ENCODE measurements at places on chromosomes 16 and 17.

- no peak for DNase-seq
Observed at GRCh38 chr16:75789237-75789636, 62.9 kb upstream of the CPHXL start.

DNA sequence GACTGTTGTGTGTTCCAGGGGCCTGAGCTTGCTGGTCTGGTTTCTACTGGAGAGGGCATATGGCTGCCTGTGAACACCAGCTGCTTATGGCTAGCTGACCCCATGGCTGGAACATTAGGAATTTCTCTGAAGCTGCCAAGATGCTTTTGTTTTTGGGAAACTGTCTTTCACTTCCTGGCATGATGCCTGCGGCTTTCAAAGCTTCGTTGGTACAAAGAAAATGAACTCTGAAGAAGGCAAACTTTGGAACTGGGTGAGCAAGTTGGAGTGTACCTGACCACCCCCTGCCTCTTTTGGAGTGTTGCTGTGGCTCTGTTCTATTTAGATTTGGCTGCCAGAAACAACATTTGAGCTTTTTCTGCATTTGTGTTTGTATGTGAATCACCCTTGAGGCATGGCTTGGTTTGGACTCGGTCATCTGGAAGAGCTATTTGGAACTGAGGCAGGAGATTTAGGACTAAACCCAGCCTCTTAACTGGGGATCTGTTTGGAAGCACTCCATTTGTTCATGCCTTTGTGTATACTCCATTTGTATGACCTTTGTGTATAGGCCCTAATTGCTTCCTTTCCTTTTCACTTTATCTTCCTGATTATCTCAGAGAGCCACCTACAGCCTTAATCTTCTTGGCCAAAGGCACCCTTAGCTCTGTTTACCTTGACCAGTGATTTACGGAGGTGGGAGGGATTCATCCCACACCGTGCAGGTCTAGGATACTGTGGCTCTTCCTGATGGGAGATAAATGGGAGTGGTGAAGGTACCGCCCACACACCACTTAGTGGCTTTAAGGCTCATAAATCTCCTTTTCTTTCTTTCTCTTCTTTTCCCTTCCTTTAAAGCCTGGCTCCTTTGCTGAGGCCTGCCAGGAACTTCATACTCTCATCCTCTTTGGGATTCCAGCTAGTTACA, 7.3 kb upstream of the CPHXL start:
- no peak for DNase-seq

- DNase-seq = no peak
Observed at GRCh38 chr17:77495575-77495974, 354.8 kb downstream of the SEC14L1 start.

DNA sequence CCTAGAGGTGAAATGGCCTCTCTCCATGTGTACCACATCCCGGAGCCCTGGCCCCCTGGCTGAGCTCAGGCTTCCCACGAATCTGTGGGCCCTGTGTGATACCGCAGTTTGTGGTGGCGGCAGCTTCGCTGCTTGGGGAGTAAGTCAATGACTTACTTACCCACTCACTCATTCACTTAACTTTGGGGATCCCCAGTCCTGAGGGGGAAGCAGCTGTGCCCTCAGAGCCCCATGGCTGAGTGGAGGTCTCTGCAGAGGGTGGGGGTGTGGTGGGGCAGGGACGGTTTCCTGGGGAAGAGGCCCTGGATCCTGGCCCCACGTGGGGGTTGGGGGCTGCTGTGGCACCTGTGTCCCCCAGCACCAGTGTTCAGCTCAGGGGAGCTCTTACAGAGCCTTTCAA, 13.2 kb downstream of the KCNJ12 start:
- DNase-seq = no peak

DNA sequence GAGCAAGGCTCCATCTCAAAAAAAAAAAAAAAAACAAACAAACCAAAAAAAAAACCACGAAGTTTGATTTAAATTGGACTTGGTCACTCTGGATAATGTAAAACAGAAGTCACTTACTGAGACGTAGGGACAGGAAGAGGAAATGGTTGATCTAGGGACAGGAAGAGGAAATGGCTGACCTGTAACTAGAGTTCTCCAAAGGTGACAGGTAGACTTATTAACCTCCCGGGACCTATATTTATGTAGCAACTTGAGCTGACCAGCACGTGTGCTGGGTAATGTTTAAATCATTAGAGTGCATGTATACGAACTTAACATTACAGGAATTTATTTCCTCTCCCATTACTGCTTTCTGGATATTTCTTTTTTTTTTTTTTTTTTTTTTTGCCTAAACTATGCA, 81.5 kb upstream of the DHX40 start:
- DNase-seq = no peak

DNA sequence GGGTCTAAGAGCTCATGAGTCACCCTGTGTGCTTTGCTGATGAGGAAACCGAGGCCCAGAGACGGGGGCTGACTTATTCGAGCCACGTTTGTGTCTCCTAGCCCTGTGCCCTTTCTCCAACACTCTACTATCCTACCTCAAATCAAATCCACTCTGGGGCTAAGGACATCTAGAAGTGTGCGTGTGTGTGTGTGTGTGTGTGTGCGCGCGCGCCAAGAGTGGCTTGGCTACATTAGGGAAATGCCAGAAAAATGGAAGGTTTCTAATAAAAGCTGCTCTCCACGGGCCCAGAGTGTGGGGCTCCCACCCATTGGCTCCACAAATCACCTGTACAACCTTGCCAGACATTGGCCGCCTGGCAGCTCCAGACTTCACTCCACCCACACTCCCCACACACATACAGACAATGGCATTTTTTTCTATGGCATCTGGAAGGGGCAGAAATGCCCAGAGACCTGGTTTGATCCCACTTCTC, 30.3 kb upstream of the PHOSPHO1 start:
- DNase-seq = no peak

DNA sequence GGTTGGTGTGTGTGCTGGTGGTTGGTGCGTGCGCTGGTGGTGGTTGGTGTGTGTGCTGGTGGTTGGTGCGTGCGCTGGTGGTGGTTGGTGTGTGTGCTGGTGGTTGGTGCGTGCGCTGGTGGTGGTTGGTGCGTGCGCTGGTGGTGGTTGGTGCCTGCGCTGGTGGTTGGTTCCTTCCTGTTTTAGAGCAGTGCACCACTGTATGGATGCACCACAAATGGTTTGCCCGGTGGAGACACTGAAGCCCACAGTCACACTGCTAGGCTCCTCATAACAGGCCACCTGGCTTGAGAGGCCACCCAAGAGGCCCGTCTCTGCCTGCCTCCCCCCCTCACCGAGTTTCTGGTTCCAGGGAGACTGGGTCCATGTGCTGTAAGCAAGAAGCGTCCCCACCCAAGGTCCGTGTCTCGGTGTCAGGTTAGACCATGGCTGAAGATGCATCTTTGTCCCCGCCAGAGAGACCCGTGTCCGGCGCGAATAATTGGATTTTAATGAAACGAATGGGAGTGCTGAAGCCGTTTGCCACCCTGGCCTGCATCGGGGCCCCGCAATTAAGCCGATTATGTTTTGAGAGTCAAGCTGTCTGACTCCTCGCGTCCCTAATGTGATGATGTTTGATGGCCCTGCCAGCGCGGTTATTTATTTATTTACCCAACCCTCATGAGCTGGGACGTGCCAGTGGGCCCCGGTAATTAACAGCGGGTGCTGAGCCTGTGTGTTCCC, 161.3 kb upstream of the GSE1 start:
- DNase-seq = no peak

DNA sequence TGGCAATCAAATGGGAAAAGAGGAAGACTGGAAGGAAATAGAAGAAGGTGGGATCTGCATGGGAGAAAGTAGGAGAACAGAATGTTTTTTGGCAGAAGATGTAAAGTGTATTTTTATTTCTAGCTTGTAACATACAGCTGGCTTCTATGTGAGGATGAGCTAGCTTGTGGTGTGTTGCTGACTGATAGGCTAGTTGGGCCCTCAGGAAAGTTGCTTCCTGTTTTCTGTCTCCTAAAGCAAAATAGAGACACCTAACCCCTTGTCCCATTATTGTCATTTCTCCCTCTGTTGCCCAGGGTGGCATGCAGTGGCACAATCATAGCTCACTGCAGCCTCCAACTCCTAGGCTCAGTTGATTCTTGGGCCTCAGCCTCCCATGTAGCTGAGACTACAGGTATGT, 15.9 kb downstream of the TNRC6A start:
- DNase-seq = no peak

GRCh38 chr16:12574721-12575120, 229.0 kb downstream of the CPPED1 start:
- DNase-seq = no peak

- DNase-seq = no peak
Observed at GRCh38 chr17:56018211-56018610, 135.1 kb upstream of the ANKFN1 start.

GRCh38 chr16:67407176-67407787, 9.0 kb downstream of the ZDHHC1 start:
- DNase-seq = no peak

DNA sequence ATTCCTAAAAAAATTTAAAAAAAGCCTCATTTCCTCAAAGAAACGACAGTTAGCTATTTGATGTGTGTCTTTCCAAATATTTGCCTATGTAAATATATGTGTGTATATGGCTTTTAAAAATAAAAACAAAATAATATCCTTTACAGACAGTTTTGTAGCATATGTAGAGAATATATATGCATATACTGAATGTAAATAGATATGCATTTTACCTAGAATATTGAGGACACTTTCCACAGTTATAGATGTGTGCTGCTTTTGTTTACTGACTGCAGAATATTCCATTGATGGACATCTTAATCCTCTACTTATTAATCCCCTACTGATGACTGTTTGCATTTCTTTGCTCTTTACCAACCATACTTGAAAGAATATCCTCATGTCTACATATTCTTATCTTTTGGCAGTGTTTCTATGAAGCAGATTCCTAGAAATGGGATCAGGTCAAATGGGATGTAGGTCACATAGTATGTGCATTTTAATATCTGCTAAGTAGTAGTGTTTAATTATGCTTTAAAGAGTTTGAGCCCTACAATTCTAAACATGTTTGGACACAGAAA, 3.3 kb downstream of the CCL3L1 start:
- DNase-seq = no peak

GRCh38 chr17:6523330-6523729, 33.0 kb downstream of the PITPNM3 start:
- DNase-seq = no peak

DNA sequence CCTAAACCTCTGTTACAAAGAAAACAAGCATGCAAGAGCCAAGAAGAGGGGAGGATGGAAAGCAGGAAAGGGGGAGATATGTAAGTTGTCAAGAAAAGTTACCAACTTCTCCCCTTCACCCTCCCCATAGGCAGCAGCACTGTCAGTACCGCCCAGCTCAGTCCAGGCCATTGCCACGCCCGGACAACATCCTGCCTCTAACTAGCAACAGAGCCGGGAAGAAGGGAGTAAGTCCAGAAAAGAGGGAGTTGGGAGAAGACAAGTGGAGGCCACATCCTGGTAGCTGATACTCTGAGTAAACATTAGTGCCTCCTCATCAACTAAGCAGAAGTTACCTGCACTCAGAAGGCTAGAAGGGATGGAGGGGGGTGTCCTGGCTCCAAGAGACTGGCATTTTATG, 113.6 kb downstream of the SMG6 start:
- no peak for DNase-seq

- no peak for DNase-seq
Observed at GRCh38 chr17:49889500-49889899, 41.6 kb upstream of the TAC4 start.

DNA sequence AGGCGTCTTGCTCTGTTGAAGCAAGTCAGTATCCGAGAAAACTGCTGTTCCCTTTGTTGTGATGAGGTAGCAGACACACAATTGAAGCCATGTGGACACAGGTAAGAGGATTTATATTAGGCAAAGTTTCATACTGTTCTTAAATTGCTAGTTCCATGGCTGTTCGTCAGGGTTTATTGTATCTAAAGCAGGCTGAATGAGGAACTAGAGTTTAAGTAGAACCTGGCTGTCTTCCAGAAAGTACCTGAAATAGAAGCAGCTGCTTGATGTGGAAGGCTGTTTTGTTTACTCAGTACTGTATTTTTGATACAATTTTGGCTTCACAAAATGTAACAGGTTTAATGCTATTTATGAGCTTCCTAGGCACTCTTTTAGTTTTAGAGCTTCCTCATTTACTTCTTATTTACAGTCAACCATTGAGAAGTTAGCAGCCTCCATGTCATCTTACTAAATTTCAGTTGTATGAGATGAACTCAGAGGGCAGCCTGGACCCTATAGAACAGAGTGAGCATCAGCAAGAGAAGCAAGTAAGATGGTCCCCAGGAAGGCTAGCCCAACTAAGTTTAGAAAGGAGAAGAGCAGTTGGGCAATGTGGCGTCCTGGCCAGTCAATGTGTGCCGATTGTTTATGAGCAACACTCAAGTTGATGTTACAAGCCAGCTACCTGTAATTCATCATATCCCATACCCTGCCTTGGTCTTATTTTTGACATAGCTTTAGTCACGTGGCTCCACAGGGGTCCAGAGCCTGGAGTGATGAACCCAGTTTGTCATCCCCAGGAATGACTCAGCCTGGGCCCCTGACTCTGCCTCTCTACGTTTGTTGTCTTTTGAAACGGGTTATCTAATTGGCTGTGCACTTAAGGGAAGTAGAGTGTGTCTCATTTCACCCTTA, 9.7 kb upstream of the ARL2BP start:
- DNase-seq = no peak

- DNase-seq = no peak
Observed at GRCh38 chr17:29640981-29641642, 18.4 kb upstream of the CORO6 start.

GRCh38 chr17:77145612-77146245, 5.0 kb downstream of the SEC14L1 start:
- no peak for DNase-seq

- peak; percentile 55 for DNase-seq
Observed at GRCh38 chr17:51487947-51488346, 227.6 kb downstream of the UTP18 start.

DNA sequence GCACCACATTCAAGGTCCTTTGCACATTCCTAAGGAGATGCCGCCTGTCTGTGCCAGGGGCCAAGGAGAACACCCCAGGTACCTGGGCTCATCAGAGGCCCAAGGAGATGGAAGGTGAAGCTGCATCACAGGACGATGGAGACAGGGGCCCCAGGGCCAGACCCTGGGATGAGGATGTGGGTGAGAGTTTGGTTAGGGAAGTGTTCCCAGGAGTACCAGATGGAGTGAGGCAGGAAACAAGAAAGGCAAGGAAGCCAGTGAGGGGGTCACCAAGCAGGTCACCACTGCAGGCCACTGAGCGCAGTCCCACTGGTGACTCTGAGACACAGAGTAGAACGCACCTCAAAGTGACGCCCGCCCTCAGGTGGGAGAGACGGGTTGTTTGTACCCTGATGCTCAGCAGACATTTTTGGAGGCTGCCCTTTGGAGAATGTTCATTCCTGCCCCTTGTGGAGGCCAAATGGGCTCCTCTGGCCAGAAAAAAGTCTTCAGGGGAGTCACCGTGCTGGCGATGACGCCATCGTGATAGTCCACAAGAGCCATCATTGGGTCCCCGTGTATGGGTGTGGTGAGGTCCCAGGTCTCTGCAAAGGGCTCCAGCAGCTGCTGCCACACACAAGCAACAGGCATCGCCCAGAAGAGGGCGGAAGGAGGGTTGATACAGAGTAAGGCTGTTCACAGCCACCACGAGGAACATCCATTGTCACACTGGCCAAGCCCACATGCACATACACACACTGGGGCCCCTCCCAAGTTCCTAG, 57.5 kb downstream of the BEAN1 start:
- no peak for DNase-seq

- DNase-seq = peak; percentile 59
Observed at GRCh38 chr16:49592546-49593423, 219.2 kb downstream of the C16orf78 start.

GRCh38 chr17:67834634-67835033, 9.3 kb downstream of the BPTF start:
- no peak for DNase-seq

- DNase-seq = no peak
Observed at GRCh38 chr16:55443434-55444346, 35.3 kb upstream of the MMP2 start.

GRCh38 chr17:52298881-52299280, 140.4 kb upstream of the CA10 start:
- no peak for DNase-seq
